NCI-H1417 (cell line): ENCODE measurements at places on chromosomes 3 and 15.

DNA sequence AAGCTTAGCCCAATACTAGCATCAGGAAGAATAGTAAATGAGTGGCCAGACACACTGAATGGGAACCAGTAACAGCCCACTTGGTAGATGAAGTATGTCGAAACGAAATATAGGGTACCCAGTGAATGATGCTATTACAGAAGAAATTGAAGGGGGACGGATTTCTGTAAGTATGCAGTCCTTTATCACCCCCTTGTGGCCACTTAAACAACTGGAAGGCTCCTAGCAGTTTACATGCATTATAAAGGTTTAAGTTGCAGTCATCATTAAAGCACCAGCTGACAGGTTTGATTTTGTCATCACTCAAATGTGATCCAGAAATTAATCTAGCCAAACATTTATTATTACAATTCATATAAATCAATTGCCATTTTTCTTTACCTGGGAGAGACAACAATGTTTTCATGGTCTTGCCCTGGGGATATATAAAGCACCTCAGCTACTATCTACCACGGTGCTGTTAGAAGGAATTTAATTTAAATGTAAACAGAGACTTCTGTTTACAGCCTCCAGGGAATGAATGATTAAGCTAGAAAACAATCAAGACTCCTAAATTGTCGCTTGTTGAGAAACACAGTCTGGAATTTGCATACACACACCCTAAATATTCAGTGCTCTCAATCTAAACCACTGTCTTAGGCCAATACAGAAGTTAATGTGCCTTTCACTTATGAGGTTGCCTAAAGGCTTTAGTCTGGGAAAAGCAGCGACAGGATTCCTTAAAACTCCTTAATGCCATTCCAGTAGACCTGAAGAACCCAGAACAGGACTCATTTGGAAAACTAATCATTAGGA lies 7.8 kb downstream of the EIF1B start:
- DNase-seq = peak; percentile 49

DNA sequence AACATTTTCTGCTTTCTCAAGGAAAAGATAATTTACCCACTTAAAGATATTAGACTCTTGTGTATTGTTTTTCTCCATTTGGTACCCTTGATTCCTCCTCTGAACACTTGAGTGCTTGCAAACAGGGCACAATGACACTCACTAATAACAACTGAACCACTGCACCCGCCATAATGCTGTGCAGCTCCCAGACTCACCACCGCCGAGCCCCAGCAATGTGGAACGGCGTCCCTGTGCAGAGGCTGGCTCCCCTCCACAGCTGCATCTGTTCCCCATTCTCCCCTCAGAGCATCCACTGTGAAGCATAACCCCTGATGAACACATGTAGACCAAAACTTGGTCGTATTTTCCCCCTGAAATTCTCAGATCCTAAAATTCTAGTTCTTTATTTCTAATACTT lies 276.2 kb upstream of the PLSCR5 start:
- no peak for DNase-seq

- no peak for DNase-seq
Observed at GRCh38 chr15:38658431-38658830, 93.8 kb upstream of the RASGRP1 start.

DNA sequence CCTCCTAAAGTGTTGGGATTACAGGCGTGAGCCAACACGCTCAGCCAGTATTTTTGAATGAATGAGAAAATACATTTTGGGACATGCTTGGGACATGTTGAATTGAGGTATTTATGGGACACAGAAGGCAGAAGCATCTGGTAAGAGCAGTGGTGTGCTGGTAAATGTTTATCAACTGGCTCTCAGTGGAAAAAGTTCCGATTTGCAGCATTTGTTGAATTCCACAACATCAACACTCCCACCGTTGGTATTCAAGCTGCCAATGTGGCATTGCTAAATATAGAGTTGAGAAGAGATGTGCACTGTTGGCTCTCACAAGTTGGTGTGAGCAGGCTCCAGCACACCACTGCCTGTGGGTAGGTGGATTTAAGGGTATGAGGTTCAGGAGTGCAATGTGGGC lies 35.8 kb upstream of the LRRFIP2 start:
- DNase-seq = no peak

DNA sequence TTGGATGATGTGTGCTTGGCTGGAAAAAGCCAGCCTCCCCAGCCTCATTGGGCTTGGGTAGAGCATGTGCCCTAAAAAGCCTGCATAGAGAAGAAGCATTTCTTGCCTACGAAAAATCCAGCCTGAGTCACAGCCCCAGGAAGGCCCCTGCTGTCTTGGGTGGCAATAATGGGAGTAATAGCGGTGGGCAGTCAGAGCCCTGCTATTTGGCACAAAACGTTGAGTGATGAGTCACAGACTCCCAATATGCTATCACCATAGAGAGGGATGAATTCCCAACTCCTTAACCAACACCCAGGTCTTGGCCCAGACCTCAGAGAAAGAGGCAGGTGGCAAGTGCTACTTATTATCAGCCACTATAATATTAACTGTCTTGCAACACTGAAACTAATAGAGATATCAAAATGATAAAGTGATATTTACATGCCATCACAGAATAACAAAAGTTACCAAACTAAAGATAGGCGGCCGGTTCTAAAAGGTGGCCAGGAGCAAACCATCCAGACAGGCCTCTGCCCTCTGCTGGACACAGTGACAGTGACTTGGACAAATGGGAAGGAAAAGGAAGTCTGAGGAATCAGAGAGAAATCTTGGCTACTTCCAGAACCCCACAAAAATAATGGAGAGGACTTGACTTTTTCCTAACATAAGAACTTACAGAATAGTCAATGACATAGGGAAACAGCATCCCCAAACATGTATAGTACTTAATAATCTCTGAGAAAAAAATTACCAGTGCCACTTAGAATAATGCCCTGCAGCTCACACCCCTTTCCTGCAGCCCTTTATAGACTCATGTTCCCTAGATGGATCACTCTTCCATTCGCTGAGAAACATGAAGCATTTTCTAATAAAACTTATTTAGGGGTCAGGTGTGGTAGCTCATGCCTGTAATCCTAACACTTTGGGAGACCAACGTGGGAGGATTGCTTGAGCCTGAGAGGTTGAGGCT lies 51.9 kb upstream of the MUC13 start:
- DNase-seq = peak; percentile 46

GRCh38 chr15:57591237-57591821 lies 375 bp upstream of the MYZAP start:
- no peak for DNase-seq

- no peak for DNase-seq
Observed at GRCh38 chr3:61803983-61804382, 242.6 kb downstream of the PTPRG start.

- no peak for DNase-seq
Observed at GRCh38 chr3:185792955-185793354, 31.9 kb downstream of the IGF2BP2 start.

DNA sequence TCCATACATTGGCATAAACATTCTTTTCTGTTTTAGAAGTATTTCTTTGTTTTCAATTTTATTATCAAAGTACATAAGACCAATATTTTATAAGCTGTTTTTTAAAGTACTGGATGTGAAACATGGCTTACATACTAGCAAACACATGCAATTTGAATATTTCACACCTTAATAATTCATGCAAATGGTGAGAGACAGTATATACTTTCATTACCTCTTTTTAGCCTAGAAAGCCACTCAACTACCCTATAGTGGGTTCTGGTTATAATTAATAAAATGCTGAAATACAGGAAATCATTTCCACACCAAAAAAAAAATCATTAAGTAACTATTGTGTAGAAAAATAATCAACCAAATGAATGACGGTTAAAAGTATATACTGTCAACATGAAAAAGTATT lies 38.5 kb upstream of the MELTF start:
- DNase-seq = no peak

DNA sequence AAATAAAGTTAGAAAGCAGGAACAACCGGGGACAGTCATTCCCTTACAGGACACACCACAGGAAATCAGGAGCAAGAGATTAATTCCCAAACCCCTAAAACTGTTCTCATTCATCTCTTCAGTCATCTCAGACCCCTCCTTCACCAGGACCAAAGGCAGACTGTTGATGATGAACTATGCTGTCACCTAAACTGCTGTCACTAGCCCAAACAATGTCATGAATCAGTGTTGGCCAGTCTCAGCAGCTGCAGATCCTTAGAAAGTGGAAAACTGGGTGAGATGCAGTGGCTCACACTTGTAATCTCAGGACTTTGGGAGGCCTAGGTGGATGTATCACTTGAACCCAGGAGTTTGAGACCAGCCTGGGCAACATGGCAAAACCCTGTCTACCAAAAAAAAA lies 909.6 kb downstream of the ROBO1 start:
- DNase-seq = no peak

DNA sequence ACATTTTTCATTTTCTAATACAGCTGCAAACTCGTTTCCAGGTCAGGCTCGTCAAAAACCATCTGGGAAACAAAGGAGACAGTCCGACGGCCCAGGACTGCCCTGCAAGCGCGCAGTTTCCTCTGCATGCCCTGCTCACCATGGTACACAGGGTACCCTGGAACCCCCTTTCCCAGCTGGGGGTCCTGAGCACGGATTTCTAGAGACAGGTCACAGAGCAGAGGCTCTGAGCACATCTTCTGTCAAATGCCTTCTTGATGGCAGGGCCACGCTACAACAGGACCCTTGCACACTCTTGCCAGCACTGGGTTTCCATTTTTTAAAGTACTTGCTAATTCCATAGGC lies 8.1 kb downstream of the ZXDC start:
- no peak for DNase-seq

DNA sequence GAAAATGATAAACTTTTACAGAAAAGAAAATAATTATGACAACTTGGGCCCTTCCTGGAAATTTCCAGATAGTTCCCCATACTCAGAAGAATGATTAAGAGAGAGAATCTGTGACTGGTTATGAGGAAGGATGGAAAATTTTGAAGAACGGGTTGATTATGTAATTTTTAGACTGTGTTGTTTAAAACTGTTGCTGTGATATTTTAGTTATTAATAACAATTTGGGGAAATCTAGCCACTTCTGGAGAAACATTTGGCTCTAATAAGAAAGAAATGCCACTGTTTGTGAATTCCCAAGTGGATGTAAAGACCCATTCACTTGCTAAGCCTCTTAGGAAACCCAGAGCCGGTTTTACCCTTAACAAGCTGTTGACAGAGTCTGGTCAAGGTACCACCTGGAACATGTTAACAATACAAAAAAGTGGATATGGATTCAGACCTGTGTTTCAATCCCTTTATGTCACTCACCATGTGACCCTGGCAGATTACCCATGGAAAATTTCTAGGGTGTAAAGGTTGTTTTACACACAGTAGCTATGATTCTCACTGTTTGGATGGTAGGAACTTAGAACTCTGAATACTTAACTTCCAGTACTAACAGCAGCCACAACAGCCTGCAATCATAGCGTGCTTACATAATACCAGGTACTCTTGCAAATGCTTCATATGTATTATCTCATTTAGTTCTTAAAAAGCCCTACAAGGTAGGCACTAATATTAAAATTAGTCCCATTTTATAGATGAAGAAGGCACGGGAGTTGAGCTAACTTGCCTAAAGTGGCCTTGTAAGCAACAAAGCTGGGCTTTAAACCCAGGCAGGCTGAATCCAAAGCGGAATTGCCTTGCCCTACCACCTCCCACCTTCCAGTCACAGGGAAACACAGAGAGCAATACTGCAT lies 32.0 kb downstream of the ZBTB38 start:
- no peak for DNase-seq

DNA sequence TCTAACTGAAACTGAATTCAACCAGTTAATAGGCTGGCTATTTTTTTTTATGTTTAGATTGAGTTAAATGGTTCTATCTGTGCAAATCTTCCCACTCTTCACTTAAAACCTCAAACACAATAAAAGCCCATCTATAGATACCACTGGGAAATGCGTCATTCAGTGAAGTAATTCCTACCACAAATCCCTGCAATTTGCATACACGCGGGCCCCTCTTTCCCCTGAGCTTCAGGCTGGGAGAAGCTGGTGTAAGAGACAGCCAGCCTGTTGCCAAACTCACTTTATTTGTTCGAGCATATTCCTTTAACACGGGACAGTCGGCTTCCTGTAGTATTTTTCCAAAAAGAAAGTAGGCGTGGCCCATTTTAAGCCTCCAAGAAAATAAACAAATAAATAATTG lies 26.0 kb upstream of the MCTP2 start:
- no peak for DNase-seq

DNA sequence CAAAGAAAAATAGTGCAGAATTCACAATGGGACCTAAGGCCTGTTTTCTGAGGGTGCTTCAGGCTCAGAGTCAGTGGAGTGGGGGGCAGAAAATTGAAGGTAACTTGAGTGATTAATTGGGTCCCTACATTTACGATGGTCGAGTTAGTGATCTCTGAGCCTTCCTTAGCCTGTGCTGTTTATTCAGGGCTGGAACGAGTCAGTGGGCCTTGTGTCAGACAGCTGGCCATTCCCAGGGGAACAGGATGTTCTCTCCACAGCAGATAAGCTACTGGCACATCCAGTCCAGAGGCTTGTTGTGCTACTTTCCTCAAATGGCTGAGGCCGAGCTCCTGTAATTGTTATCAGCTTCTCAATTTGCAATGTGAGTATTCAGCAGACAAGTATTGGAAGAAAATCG lies 29.2 kb upstream of the CNTN3 start:
- DNase-seq = peak; percentile 15

GRCh38 chr3:133901083-133901482 lies 5.4 kb upstream of the RAB6B start:
- no peak for DNase-seq

GRCh38 chr3:29914861-29915524 lies 634.1 kb downstream of the RBMS3 start:
- DNase-seq = no peak

- DNase-seq = no peak
Observed at GRCh38 chr3:38257583-38257982, 8.0 kb upstream of the SLC22A13 start.

DNA sequence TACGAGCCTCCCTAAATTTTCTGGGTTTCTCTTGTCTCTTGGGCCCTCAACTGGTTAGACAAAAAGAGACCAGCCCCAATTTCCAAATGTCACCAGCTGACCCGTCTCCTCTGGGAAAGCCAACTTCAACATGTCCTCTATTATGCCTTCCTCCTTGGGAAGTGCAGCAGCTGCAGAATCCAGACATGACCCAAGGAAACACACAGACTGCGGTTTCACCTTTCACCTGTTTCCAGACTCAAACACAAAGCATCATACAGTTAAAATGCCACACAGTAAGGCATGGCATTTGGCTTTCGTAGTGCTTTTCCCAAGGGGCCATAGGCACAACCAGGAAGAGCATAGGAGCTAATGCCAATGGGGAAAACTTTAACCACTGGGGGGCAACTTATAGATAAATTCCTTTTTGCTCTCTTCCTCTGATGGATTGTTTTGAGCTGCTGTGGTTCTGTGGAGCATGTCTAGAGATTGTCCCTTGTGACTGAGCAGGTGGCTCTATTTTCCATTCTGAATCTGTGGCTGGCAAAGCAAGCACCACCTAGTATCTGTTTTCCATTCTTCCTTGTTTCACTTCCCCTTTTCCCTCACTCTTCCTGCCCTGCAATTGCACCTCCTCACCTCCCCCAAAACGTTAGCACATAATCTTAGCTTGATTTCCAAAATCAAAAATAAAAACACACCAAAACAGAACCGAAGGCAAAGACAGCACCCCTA lies 49.3 kb downstream of the HHLA2 start:
- DNase-seq = no peak

GRCh38 chr3:127787071-127787490 lies 35.2 kb downstream of the MGLL start:
- no peak for DNase-seq
